NCI-H226 (cell line): ENCODE measurements at places on chromosomes 13 and 19.

DNA sequence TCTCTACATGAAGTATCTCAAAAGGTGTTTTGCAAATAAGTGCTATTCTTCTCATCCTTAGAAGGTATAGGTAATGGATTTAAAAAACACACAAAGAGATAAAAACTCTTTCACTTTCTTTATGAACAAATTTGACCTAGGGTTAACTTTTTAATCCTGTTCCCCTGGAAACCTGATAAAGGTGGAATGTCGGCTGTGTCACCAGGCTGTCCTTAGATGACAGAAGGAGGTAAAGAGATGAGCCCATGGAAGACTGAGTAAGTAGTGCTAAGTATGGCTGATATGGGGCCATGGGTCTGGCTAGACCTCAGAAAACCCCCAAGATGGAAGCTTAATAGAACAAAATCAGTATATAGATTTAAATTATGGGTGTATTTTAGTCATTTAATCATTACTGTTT is 153.8 kb upstream of the LSM14A start:
- no peak for DNase-seq

- DNase-seq = no peak
Measured at GRCh38 chr13:86155756-86156155, 356.5 kb upstream of the SLITRK6 start.

GRCh38 chr13:88937384-88937783 is 1266.2 kb downstream of the SLITRK5 start:
- DNase-seq = no peak

DNA sequence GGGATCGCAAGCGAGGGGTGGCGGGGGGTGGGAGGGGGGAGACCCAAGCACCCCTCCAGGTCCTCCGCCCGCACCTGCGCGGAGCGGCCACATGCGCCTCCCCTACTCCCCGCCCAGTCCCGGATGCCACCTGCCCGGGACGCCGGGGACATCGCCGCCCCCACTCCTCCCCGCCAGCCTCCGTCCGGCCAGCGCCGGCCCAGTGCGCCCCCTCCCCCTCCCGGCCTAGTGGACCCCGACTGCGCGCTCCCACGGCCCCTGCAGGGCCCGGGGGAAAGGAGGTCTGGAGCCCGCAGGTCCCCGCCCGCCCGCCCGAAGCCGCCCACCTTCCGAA is 263 bp downstream of the RHPN2 start:
- DNase-seq = no peak
